ENCODE measurements at places on chromosomes 3 and 15. TPM values are rescaled to one million over a fixed set of nuclear protein-coding genes. Genes with fewer than 3 reads are reported as not detected.
A peak's percentile ranks its signal among the peaks of the same experiment; 100 is the strongest.

DNA sequence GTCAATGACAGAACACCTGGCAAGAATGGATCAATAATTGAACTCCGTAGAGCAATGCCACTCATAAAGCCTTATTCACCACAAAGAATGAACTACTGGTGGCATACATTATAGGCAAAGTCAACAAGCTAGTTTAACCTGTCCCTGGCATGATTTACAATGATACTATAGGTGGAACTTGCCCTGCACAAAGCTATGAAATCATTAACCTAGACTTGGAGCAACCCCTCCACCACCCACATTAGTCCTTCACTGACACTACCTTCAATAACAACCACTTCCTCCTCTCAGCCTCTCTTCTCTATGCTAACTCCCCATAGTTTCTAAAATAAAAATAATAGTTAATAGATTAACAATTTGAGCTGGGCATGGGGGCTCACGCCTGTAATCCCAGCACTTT, 54.4 kb downstream of the ACAP2 start:
- no peak for DNase-seq

- no peak for DNase-seq
These were observed 2.1 kb downstream of the ACOX2 start for GRCh38 chr3:58534592-58535494.

- DNase-seq = no peak
These were observed 244.5 kb downstream of the OCA2 start for GRCh38 chr15:27854601-27855000.

- no peak for DNase-seq
These were observed 651.7 kb upstream of the GBE1 start for GRCh38 chr3:82413171-82413570.

- no peak for DNase-seq
These were observed 287.3 kb upstream of the CTDSPL start for GRCh38 chr3:37574177-37574943.

- peak; percentile 11 for DNase-seq
These were observed 442.2 kb downstream of the SHQ1 start for GRCh38 chr3:72405943-72406566.

GRCh38 chr3:86382556-86382955, 608.4 kb downstream of the VGLL3 start:
- no peak for DNase-seq

DNA sequence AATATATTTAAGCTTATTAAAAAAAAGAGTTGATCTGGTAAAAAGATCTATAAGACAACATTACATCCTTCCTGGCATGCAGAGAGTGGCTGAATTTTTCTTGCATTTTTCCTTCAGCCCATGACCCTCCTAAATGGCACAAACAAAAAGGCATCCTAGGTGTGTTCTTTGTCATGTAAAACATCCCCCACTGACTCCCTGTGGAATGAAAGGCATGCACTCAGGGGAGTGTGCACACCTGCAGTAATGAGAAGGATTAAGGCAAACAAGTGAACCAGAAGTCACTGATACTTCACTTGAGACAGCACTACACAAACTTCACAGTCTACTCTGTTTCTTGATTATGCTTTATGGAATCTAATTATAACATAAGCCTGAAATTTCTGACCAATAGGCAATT, 195.0 kb downstream of the RBMS3 start:
- no peak for DNase-seq

DNA sequence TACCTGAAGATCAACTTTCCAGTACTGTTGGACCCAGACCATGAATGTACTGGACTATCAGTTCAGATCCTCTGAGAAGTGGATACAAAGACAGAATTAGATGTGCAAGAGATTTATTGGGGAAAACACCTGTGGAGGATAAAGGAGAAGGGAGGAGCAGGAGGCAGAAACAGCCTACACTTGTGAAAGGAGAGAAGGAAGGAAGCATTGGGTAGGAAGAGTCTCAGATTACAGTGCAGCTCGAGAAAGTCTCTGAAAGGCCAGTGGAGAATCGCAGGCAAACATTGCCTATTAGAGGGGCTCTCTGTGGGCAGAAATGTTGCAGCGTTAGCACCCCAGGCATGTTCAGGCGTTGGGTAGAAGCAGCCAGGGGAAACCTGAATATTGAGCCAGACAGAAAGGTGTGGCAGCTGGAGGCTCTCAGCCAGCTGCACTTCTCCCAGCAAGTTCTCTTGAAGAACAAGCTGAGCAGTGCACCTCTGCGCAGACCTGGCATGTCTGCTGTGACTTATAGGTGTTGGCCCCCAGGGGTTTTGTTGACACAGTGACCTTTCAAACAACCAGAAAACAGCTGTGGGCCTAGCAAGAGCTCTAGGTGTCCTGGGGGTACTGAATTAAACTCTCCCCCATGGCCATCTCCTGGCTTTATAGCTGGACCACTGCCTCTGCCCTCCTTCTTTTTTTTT, 7.0 kb downstream of the CHST14 start:
- DNase-seq = no peak

- no peak for DNase-seq
These were observed 24.7 kb downstream of the MAP3K13 start for GRCh38 chr3:185387646-185388045.

- no peak for DNase-seq
These were observed 9.6 kb downstream of the LINGO1 start for GRCh38 chr15:77622934-77623754.

DNA sequence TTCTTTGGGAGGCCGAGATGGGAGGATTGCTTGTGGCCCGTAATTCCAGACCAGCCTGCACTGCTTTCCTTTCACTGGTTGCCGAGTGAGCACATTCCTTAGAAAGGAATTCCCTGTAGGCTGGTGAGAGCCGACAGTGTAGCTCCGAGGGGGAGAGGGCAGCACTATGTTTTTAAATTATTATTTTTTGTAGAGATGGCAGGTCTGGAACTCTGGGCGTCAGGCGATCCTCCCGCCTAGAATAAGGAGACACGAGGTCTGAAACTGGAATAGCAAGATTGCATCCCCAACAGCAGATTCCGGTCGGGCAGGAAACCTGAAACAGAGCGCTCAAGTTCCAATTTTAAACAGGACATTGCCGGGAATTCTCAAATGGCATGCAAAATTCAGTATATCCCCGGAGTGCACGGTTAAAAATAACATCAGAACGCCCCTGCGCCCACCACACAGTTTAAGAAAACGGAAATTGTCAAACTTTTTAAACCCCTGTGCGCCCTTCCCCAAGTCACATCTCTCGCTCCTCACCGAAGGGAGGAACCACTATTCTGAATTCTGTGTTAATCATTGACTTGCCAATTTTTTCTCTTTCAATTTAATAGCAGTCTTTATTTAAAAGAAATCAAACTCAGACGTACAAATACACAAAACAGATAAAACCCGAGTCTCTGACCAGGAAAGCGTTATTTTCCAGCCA, 643 bp upstream of the RNU5B-1 start:
- DNase-seq = peak; percentile 56

DNA sequence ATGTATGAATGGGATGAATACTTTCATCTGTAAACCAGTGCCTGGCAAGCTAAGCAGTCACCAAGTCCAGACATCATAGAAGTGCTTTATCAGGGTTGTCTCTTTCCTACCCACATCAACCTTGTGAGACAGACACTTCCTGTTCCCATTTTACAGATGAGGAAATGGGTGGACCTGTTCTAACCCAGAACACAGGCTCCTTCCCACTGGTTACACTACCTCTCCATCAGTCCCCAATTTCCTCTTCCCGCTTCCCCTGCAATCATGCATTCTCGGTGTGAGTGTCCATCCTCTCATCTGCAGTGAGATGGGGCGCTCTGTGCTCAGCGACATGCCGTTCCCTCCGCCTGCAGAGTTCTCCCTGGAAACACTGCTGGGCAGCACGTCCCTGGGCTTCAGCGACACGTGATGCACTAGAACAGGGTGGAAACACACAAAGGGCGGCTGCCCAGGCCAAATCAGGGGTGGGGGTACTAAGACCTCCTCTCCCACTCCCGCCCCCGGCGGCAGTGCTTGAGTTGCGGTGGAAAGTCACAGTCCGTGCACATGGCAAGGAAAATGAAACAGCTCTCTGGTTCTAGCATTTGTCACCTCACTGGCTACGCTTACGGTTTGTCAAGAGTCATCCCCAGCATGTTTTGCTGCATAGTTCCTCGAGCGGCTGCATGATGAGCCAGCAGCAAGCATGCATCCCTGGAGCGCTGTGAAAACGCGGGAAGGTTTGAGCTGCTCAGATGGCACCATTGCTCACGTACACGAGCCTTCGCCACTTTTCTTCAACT, 201.1 kb downstream of the ADAMTS17 start:
- DNase-seq = no peak

GRCh38 chr15:48510976-48511375, 134.5 kb downstream of the FBN1 start:
- DNase-seq = no peak

GRCh38 chr3:56157693-56158362, 310.4 kb downstream of the ERC2 start:
- DNase-seq = no peak

GRCh38 chr3:161991901-161992540, 495.4 kb downstream of the OTOL1 start:
- no peak for DNase-seq

DNA sequence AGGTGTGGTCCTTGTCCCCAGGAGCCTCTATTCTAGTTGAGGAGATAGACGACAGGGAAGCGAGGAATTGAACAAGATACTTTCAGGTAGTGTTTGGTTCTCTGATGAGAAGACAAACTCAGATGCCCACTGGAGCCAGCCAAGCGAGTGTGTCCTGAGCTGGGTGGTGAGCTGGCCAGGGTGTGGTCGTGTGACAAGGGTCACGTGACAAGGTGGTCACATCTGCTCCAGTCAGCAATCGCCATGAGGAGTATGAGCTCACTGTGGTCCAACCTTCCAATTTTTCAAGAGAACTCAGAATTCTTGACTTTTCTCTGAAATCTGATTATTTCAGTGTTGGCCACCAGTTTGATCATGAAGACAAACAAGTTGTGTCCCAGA, 39.5 kb downstream of the SLC6A6 start:
- DNase-seq = no peak

DNA sequence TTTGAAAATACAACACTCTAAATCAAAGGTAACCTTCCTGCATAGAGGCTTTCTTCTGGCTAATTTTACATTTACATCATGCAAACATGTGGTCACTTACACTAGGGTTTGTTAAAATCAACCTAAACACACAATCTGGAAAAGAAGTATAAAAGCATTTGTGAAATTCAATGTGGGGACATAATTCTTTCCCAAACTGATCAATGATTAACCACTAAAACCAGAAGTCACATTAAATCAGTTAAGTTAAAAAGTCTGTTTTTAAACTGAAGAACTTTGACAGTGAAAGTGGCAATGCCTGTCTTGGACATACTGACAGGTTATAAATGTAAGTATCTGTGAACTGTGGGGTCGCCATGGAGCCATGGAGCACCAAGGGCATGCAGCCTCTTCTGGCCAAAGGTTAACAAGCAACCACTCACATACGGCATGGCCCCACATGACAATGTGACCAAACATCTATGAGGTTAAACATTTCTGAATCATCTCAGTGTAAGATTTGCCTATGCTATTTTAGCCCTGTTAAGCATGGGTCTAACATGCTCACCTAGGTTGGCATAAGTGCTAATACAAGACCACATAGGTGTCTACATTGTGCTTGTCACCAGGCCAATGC, 278.2 kb downstream of the CTNNB1 start:
- DNase-seq = no peak

DNA sequence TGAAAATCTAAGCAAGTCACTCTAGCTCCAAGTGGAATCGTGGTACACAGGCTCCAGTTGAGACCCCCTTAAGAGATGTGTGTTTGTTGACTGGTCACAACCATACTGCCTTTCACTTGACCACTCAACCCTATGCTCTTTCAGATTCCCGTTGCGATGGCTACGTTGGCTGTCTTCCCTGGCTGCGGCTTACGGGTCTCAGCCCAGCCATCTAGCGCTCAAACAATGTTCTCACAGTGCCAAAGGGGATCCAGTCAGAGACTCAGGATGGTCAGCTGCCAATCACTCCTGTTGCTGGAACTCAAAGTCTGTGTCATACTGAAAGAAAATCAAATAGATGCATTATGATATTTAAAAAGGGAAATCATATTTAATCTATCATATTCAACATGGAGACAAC, 237.6 kb downstream of the ITPR1 start:
- peak; percentile 34 for DNase-seq

GRCh38 chr3:9402410-9403228, 5.2 kb downstream of the SETD5 start:
- peak; percentile 36 for DNase-seq

DNA sequence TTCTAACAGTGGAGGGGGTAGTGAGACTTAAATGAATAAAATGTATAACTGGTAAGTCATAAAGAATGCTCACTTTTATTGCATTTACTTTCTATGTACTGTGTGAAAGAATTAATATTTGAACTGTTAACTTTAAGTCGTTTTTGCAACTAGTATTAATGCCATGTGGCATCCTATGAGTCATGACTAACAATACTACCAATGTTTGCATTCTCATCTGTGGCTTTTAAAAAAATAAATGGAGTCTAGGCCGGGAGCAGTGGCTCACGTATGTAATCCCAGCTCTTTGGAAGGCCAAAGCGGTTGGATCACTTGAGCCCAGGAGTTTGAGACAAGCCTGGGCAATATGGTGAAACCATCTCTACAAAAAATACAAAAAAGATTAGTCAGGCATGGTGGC, 5.2 kb downstream of the C3orf49 start:
- DNase-seq = no peak

GRCh38 chr15:47983533-47983932, 137.3 kb upstream of the SLC24A5 start:
- no peak for DNase-seq

Gene CD96
- 0.17 TPM for total RNA-seq

Gene SGO1
- 0.50 TPM for total RNA-seq

Gene MUC20
- 4.4 TPM for total RNA-seq

Gene FBXW12
- not detected for total RNA-seq

Gene PIERCE2
- 7.9 TPM for total RNA-seq

Gene EPHA6
- total RNA-seq = 0.50 TPM

Gene PYGO1
- 9.5 TPM for total RNA-seq

Gene HHLA2
- total RNA-seq = not detected

Gene SLC22A13
- total RNA-seq = not detected

Gene ABHD14A
- 22.7 TPM for total RNA-seq
